ENCODE measurements at places on chromosomes 3 and 15.
A peak's percentile ranks its signal among the peaks of the same experiment; 100 is the strongest.

- no peak for DNase-seq
Observed at GRCh38 chr15:98889930-98890695, 117.5 kb downstream of the PGPEP1L start.

DNA sequence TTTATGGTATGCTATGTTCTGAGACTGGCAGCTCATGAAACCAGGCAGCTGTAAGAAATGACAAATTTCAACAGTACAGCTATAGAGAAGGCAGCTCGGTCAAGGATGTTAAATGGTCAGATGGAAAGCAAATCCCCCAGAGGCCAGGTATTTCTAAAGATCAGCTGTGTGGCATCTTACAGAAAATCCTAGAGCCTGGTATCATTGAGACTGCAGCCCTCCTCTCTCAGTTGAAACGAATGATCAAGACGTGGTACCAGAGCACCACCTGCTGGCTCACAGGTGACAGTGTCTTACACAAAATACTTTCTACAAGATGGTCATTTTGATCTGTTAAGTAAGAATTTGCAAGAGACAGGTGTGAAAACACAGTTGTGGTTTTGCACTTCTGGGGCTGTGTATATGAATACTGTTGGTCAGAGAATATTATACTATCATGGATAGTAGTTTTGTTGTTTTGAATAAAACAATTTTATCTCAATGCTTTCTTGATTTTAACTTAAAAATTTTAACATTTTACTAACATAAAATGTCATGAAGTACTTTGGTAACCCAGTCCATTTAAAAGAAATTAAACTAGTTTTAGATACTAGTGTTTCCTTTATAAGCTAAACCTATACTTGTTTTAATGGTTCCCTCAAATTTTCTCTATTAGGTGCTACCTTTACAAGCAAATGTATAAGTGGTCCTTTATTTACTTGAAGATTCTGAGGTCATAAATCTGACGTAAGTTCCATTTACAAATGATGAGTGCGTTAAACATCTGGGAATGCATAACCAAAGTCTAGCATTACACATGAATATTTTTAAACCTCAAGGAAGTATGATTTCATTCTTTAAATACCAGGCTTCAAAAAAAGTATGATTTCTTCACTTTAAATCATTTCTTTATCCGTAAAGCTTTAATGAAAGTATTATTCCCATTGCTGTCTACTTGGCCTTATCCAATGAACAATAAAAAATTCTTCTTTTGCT, 121.8 kb downstream of the PDZRN3 start:
- peak; percentile 82 for DNase-seq

GRCh38 chr3:134927599-134927998, 132.5 kb downstream of the EPHB1 start:
- DNase-seq: no peak

- DNase-seq: no peak
Observed at GRCh38 chr3:54122324-54123002, at the start of gene CACNA2D3. CACNA2D3 (plus strand) TSS chr3:54122552.

- no peak for DNase-seq
Observed at GRCh38 chr15:31563421-31563820, 236.8 kb downstream of the KLF13 start.

- DNase-seq: peak; percentile 96
Observed at GRCh38 chr3:107367353-107367752, 9.9 kb upstream of the CCDC54 start.

DNA sequence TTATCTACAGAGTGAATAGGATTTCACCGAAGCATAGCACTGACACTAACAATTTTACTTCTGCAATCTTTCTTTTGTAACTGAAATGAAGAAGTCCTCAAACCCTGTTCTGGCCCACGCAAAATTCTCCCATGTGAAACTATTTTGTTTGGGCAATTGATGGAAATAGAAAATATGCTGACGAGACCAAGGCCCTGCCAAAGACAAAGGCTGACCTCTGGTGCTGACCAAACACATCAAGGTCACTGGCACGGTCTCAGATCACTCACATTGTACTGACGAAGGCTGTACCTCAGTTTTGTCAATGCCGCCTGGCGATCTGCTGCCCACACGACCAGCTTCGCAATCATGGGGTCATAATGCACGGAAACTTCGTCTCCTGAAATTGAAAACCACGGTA, 58.4 kb upstream of the DCUN1D1 start:
- no peak for DNase-seq

DNA sequence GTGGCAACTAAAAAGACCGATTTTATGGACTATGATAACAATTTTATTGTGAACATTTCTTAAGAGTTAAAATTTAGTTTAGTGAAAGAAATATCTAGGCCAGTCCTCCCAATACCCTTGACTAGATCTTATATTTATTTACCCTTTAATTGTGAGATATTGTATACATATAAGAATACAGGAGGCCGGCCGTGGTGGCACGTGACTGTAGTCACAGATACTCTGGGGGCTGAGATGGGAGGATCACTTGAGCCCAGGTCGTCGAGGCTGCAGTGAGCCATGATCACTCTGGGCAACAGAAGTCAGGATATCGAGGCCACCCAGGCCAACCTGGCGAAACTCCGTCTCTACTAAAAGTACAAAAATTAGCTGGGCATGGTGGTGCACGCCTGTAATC, 756 bp upstream of the RMDN3 start:
- no peak for DNase-seq

DNA sequence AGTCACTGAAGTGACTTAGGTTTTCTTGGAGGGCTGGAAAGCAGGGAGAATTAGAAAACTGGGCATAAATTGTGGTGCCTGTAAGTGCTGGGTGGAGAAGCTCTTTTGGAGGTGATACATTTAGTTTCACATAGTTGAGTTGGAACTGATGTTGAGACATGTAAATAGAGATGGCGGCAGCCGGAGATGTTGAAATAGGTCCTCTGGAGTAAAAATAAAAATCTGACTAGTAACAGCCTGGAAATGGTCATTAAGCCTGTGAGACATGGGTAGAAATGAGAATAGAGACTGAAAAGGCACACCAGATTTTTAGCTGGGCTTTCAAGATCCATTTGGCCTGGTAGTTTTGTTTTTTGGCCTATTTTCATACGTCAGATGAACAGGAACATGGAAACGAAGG, 2.9 kb upstream of the NIT2 start:
- DNase-seq: no peak

GRCh38 chr3:27976933-27977332, 254.8 kb upstream of the EOMES start:
- DNase-seq: peak; percentile 4

- no peak for DNase-seq
Observed at GRCh38 chr15:31305375-31305774, 21.3 kb upstream of the KLF13 start.

- DNase-seq: no peak
Observed at GRCh38 chr3:96677156-96677555, 137.2 kb upstream of the EPHA6 start.

- no peak for DNase-seq
Observed at GRCh38 chr3:47892286-47893040, 89.5 kb downstream of the DHX30 start.

Measured in common myeloid progenitor, CD34-positive (primary cell).